ENCODE measurements at places on chromosomes 13 and 19. TPM values are rescaled to one million over a fixed set of nuclear protein-coding genes. Genes with fewer than 3 reads are reported as not detected.

DNA sequence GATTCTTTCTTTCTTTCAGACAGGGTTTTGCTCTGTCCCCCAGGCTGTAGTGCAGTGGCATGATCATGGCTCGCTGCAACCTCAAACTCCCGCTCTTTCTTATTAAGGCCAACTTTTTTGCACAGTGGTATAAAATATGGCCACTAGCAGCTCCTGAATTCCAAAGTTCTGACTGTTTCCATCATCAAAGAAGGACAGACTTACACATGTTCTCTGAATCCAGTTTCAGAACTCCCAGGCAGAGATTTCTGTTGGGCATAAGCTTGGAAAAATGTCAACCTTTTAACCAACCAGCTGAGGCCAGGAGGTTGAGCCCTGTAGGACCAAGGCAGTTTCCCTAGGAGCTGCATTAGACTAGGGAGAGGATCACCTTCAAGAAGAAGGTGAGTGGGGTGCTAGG lies 184.1 kb downstream of the HS6ST3 start:
- DNase-seq = no peak

KLHL26 gene
- total RNA-seq = 8.0 TPM

DNA sequence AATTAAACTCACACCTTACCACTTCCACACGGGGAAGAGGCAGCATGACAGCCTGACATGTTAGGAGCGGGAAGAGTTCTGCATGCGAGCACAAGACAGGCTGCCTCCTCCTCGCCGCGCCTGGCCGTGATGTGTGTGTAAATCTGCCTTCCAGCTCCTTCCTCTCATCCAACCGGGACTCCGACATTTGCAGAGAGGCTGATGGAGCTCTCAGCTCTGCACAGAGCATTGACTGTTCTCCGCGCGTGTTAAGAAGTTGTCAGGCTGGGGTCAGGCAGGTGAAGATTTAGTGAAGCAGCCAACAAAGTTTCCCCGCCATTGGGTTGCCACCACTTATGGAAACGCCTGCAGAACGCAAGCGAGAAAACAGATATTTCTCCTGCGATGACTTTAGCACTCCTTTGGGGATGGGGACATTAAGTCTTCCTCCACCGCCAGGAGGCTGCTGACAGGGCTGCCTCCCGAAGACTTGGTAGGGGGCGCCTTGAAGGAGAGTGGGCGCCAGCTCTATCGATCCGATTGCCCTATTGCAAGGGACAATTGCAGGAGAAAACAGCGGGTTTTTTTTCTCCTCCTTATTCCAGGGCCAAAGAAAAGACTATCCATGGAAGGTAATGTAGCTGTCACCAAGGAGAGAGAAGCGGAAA lies 213.9 kb upstream of the TSHZ3 start:
- DNase-seq = no peak

GRCh38 chr19:52028780-52029123 lies 573 bp upstream of the ZNF614 start:
- no peak for DNase-seq

DNA sequence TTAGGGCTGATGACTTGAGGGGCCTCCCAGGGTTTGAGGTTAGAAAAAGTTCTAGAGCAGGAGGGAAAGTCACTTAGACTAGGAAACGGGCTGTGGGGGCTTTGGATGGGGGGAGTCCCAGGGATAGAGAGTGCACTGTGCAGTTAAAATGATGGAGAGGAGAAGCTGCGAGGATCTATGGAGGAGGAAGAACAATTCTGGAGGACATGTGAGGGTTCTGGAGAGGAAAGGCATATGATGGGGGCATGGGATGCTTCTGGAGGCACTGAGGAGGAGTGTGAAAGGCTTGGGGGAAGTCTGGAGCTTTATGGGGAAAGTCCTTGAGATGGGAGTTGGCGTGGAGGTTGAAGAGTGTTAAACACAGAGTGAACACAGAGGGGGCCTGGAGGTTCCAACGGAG lies 2.2 kb downstream of the KCNC3 start:
- DNase-seq = no peak

DNA sequence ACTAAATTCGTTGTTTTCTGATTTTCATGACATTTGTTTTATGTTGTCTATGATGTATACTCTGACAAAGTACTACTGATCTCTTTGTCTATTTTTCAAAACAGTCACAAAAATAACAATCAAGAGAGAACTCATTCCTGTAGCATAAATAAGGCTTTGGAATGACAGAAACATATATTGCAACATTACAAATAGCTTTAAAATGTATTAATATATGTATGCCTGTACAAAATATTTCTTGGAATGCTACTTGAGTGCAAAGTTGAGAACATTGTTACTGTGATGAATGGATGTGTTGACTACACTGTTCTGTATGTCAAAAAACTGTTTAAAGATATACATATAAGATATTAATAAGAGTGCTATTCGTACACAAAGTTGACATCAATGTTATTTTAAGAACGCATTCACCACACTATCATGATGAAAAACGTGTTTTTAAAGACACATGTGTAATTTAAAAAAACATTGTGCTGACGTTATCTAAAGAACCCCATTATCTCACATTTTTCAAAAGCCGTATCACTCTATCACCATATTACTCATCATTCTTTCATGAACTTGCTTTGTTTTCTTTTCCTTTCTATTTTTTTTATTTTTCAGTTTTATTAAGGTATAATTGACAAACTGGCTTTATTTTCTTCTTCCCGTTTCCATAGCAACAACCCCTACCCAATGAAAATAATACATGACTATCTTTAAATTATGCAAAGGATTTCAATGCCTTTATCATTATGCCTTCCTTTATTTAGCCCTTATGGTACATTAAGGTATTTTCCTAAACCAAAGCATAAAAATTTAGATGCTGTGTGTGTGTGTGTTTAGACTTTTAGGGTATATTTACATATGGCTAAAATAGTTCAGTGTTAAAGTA lies 918.8 kb downstream of the SLITRK1 start:
- no peak for DNase-seq

GRCh38 chr19:41745756-41746155 lies 9.6 kb upstream of the CEACAM6 start:
- no peak for DNase-seq
